ENCODE measurements at places on chromosomes 2 and 18. TPM values are rescaled to one million over a fixed set of nuclear protein-coding genes. Genes with fewer than 3 reads are reported as not detected.

The SPATA3 gene
- not detected for polyA plus RNA-seq

The SLC9A2 gene
- 0.09 TPM for polyA plus RNA-seq

The RTP5 gene
- polyA plus RNA-seq = 1.2 TPM

The RAB27B gene
- polyA plus RNA-seq = 53.4 TPM

The CCBE1 gene
- not detected for polyA plus RNA-seq

The ATOH8 gene
- 0.92 TPM for polyA plus RNA-seq

The SPP2 gene
- not detected for polyA plus RNA-seq

The SRD5A2 gene
- 0.11 TPM for polyA plus RNA-seq

The OR6B2 gene
- not detected for polyA plus RNA-seq

The NETO1 gene
- polyA plus RNA-seq = 0.16 TPM

The IHH gene
- not detected for polyA plus RNA-seq
